ENCODE measurements at places on chromosomes 7 and 10. TPM values are rescaled to one million over a fixed set of nuclear protein-coding genes. Genes with fewer than 3 reads are reported as not detected.

Gene CYREN
- total RNA-seq: 59.5 TPM

Gene POLL
- 16.1 TPM for total RNA-seq

Gene AKR1C8
- total RNA-seq: not detected

Gene PVRIG
- total RNA-seq: not detected

Gene ITPRID1
- not detected for total RNA-seq

Gene C10orf105
- not detected for total RNA-seq

Gene NPTX2
- total RNA-seq: not detected
